ENCODE measurements at places on chromosomes 3 and 15.

DNA sequence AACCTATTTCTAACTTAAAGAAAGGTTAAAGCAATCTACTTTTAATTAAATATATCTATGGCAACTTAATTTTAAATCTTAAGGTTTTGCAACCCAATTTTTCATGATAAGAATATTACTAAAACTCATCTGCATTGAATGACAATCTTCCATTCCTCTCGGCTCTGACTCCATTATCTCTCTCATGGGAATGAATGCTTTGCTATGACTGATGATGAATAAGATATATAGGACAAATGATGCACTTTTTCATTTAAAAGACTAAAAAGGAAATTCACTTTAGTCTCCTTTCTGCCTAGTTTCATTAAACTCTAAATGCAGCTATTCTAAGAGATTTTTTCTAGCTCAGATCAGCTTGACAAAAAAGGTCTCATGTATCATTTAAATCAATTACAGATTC lies 68.7 kb downstream of the GBE1 start:
- no peak for DNase-seq

- DNase-seq = no peak
Measured at GRCh38 chr15:65765106-65765505, 27.0 kb downstream of the DENND4A start.

DNA sequence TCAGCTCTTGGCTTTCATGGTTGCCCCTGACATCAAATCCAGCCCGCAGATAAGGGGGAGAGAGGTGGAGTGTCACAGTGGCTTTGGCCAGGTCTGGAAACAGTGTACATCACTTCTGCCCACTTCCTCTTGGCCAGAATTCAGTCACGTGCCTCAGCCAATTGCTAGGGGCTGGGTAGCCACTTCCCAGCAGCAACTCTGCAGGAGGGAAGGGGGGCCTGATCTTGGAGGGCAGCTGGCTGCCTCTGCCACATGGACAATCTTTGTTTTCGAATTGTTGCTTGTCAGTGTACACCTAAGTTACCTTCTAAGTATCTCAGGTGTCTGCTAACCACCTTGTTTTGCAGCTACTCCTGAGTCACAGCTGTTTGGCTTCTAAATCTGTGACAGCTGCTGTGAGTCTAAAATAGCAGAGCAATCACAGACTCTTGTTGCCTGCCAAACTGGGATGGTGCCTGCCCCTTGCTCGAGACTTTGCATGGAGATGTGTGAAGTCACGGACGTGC lies 41.0 kb upstream of the LIMD1 start:
- no peak for DNase-seq

DNA sequence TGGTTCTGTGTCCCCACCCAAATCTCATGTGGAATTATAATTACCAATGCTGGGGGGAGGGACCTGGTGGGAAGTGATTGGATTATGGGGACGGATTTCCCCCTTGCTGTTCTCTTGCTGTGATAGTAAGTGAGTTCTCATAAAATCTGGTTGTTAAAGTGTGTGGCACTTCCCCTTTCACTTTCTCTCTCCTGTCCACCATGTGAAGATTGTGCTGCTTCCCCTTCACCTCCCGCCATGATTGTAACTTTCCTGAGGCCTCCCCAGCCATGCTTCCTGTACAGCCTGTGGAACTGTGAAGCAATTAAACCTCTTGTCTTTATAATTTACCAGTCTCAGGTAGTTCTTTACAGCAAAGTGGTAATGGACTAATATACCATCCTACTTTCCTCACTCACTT lies 289.6 kb downstream of the EFHB start:
- no peak for DNase-seq

- DNase-seq = no peak
Measured at GRCh38 chr3:42871592-42872196, 4.0 kb downstream of the CYP8B1 start.
